ENCODE measurements at places on chromosomes 2 and 18. TPM values are rescaled to one million over a fixed set of nuclear protein-coding genes. Genes with fewer than 3 reads are reported as not detected.

The MAP3K19 gene
- polyA plus RNA-seq = not detected

The KANSL1L gene
- 7.1 TPM for polyA plus RNA-seq

The CCL20 gene
- 0.40 TPM for polyA plus RNA-seq

The TMEM163 gene
- polyA plus RNA-seq = 36.4 TPM

The CXCR4 gene
- 9.2 TPM for polyA plus RNA-seq

The ANKZF1 gene
- 23.0 TPM for polyA plus RNA-seq

The NEUROD1 gene
- not detected for polyA plus RNA-seq

The GCA gene
- polyA plus RNA-seq = 56.0 TPM

The ANKRD53 gene
- polyA plus RNA-seq = 31.9 TPM

The IL18R1 gene
- 5.9 TPM for polyA plus RNA-seq

The PCARE gene
- 0.07 TPM for polyA plus RNA-seq

The CCDC85A gene
- 0.76 TPM for polyA plus RNA-seq

The ANKRD23 gene
- 0.22 TPM for polyA plus RNA-seq

The IL37 gene
- not detected for polyA plus RNA-seq

The REG1B gene
- 17.0 TPM for polyA plus RNA-seq

The UGT1A6 gene
- polyA plus RNA-seq = not detected

The NT5C1B gene
- polyA plus RNA-seq = not detected

The COLEC11 gene
- 9.6 TPM for polyA plus RNA-seq

The HMSD gene
- 0.03 TPM for polyA plus RNA-seq

The TCF23 gene
- polyA plus RNA-seq = 0.22 TPM

The KIAA2012 gene
- 0.01 TPM for polyA plus RNA-seq

The HOXD13 gene
- not detected for polyA plus RNA-seq

The DIPK1C gene
- 0.08 TPM for polyA plus RNA-seq

The KCNG2 gene
- polyA plus RNA-seq = 0.05 TPM

The EIF4E2 gene
- 42.4 TPM for polyA plus RNA-seq

The LAMA1 gene
- 1.5 TPM for polyA plus RNA-seq

The OBSL1 gene
- 87.8 TPM for polyA plus RNA-seq

The SCN3A gene
- polyA plus RNA-seq = 0.10 TPM

The C2orf80 gene
- polyA plus RNA-seq = not detected

The ATP8B1 gene
- 18.2 TPM for polyA plus RNA-seq

The AQP4 gene
- 0.13 TPM for polyA plus RNA-seq

The ALKAL2 gene
- polyA plus RNA-seq = 28.8 TPM

The DUSP19 gene
- 0.79 TPM for polyA plus RNA-seq

The NEB gene
- 0.42 TPM for polyA plus RNA-seq

The LRRTM4 gene
- 0.05 TPM for polyA plus RNA-seq

The CD207 gene
- 0.67 TPM for polyA plus RNA-seq

The LBX2 gene
- 1.3 TPM for polyA plus RNA-seq

The MYCN gene
- 0.45 TPM for polyA plus RNA-seq

The TFCP2L1 gene
- 1.8 TPM for polyA plus RNA-seq

The NR4A2 gene
- 93.8 TPM for polyA plus RNA-seq

The FER1L5 gene
- polyA plus RNA-seq = not detected

The SERPINB12 gene
- polyA plus RNA-seq = not detected

The LYPD1 gene
- polyA plus RNA-seq = 1.3 TPM

The VWA3B gene
- polyA plus RNA-seq = not detected

The ANKRD62 gene
- polyA plus RNA-seq = not detected

The PXDN gene
- 132 TPM for polyA plus RNA-seq

The EVA1A gene
- 2.4 TPM for polyA plus RNA-seq

The CLHC1 gene
- 4.1 TPM for polyA plus RNA-seq

The CRYBA2 gene
- not detected for polyA plus RNA-seq

The COL4A3 gene
- polyA plus RNA-seq = 0.78 TPM

The TCF4 gene
- 36.9 TPM for polyA plus RNA-seq

The CCDC102B gene
- 12.3 TPM for polyA plus RNA-seq

The GPR55 gene
- 0.11 TPM for polyA plus RNA-seq
